ENCODE measurements at places on chromosomes 4 and X.

DNA sequence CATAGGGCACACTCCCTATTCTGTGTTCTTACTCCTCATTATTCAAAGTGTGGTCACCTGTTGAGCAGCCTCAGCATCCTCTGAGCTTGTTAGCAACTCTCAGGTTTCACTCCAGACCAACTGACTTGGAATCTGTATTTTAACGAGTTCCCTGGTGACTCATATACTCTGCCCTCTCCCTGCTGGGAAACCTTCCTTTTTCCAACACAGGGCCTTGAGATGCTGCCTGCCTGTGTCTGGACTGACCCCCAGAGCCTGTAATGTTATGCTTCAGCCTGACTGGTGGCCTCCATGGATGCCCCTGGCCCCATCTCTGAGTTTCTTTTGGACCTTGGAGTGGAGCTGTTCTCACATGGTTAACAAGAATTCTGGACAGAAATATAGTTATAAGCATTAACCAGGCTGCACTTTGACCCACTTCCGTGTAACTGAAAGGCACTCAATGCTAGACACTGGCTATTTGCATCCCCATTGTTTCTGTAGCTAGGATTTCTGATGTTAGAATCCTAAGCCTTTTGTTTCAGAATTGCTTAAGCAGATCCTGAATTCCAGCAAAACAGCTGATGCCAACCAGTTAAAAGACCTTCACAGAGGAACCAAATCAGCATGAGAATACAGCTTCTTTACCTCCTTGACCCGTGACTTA is 262.6 kb downstream of the STIM2 start:
- no peak for DNase-seq

DNA sequence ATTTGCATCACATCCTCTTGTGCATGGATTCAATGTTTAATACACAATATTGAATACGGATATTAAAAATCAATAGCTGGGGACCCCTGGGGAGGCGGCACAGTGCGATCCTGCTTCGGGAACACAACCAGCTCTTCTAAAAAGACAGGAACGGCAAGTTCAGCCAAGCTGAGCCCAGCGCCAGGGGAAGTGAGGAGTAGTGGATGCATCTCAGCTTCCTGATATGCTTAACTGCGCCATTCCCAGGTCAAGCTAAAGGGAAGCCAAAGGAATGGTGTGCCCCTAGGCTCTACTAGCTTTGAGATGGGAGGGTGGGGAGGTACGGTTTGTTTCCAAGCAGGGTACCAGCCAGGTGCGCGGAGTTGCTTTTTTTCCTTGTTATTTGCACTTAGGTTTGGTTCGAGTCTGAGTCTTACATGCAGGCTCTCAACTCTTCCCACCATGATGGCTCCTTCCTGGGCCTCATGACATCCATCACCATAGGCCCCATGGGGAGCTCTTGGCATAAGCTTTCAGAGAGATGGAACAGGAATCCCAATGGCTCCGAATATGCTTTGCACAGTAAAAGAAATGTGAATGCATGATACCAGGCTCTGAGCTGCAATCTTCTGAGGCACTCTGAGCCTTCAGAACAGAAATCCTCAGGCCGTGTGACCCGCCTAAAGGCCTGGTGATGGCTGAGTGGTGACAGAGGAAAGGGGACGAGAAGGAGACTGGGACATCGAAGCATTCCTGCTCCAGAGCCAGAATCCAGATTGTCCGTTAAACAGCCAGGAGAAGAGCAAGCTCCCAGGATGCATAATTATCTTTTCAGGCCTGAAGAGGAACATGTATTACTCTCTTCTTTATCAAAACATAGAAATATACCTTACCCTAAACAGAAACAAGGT is 51.8 kb upstream of the BCOR start:
- no peak for DNase-seq

DNA sequence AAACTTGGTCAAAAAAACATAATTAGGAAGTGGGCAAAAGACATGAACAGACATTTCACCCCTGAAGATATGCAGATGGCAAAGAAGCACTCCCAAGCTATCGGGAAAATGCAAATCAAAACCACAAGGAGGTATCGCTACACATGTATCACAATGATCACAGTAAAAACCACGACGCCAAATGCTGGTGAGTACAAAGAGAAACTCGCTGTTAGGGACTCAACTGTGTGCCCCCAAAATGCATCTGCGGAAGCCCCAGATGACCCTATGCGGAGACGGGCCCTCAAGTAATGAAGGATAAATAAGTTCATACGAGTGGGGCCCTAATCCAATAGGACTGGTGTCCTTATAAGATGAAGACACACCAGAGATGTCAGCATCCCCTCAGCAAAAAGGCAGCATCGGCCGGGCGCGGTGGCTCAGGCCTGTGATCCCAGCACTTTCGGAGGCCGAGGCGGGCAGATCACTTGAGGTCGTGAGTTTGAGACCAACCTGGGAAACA is 10.2 kb downstream of the GAK start:
- no peak for DNase-seq

DNA sequence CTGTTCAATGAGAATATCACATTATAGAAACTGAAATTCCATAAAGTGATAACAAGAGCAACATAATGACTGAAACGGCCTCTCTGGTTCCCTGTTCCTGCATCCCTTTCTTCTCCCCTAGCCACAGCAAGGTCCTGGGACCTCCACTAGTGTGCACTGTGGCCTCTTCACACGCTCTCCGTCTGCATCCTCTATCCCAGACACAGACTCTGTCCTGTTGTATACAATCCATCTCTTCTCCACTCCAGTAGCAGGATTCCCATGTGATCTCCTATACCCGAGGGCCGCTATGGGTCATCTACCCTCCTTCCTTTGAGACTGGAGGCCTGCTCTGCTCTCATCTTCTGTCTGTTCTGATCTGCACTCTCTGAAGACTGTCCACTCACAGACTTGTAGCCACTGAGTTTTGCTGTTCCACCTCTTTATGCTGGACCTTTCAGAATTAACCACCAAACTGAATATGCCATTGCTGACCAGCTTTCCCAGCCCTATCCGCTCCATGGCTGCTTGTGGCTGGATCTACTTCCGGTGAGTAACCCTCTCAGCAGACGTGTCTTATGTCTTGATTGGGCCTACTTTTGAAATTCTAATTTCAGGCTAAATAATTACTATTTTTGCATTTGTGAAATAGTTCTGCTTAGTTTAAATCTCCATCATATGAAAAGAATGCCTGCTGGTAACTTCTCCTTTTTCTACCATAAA is 105.1 kb upstream of the NAP1L5 start:
- no peak for DNase-seq

DNA sequence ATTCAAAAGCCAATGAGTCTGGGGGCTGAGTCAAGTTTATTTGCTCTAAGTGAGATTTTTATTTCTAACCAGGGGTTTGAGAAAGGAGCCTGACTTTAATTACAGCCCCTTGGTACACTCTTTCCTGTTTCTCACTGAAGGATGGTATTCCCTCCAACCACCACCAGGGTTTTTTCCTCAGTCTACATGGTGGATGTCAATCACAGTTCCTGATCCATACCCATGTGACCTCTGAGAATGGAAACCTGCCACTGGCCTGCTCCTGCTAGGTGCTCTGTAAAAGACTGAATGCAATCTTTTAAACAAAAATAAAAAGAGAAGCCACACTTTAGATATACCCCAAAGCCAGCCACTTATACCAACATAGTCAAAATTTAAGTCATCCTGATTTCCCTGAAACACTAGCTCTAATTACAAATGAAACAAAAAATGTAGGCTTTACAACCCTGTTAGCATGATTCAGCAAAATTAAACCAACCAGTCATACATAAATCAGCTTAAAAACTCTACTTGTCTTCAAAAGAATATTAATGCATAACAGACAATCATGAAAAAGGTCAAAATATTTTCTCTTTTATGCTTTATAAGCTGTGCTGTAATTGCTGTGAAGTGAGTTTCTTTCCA is 112.1 kb upstream of the NWD2 start:
- no peak for DNase-seq

GRCh38 chr4:38461342-38461741 is 202.7 kb upstream of the KLF3 start:
- DNase-seq = no peak

- DNase-seq = no peak
Measured at GRCh38 chr4:72330381-72330780, 238.6 kb downstream of the ADAMTS3 start.

DNA sequence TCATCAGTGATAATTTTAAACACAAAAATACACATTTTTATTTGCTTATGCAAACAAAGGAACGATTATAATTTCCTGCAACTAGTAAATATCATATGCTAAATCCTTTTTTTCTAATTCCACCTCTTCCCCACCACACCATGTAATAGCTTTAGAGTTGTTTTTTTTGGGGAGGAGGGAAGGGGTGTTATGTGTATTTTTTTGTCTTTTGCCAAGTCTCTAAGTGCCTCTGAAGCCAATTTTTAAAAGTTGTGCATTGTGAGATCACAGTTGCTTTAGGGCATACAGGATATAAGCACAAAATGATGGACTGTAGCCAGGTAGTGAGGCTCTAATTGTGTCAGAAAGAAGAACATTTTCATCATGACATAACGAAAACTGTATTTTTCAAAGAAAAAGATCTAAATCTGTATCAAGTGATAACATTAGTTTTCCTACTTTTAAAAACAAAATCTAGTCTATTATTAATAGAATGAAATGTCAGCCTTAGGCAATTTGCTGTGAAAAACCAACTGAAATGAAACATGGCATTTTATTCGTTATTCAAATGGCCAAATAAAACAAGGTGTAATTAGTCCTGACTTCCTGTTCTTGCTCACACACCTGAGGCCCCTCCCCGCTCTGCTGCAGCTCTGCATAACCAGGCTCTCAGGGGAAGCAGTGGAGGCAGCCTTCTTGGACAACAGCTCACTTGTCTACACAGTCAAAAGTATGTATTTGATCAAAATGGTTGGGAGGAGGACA is 157.4 kb downstream of the PALLD start:
- no peak for DNase-seq

DNA sequence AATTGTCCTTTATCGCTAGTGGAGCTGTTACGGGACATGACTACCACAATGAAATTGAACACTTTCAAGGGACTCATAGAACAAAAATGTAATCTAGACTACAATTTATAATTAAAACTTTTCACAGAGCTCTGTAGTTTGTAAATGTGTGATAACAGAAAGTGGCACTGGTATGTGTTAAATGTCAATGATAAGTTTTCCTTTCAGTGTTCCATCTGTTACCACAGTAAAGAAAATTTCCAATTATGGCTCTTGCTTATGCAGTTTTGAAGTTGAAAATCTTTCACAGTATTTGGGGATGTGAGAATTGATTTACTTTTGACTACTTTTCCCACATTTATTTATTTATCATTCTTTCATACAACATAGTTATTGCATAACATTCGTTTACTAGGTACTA is 40.1 kb upstream of the GUCY1A1 start:
- no peak for DNase-seq

GRCh38 chr4:90234916-90235547 is 107.8 kb downstream of the CCSER1 start:
- DNase-seq = no peak

- no peak for DNase-seq
Measured at GRCh38 chr4:5812506-5813229, 80.2 kb downstream of the CRMP1 start.

DNA sequence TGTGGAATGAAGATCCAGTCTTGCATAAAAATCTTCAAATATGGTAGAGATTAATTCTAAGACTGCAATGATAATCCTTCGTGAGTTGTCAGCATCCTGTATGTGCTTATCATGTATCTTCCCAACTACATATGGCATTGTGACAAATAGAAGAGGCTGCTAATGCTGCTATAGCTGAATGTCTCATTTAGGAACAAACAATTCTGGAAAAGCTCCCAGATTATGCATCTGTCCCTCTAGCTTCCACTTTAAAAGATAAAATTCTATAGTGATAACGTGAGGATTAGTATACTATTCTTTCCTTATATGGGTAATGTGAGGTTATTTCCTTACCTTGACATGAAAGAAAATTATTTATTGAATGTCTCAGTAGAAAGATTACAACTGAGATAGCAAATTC is 930.9 kb downstream of the DMD start:
- no peak for DNase-seq

- DNase-seq = no peak
Measured at GRCh38 chrX:25015486-25016360, at the start of gene ARX. Gene ARX, minus strand, starts transcription at chrX:25015965. Its CDS starts 228 bp downstream, at chrX:25015737.

DNA sequence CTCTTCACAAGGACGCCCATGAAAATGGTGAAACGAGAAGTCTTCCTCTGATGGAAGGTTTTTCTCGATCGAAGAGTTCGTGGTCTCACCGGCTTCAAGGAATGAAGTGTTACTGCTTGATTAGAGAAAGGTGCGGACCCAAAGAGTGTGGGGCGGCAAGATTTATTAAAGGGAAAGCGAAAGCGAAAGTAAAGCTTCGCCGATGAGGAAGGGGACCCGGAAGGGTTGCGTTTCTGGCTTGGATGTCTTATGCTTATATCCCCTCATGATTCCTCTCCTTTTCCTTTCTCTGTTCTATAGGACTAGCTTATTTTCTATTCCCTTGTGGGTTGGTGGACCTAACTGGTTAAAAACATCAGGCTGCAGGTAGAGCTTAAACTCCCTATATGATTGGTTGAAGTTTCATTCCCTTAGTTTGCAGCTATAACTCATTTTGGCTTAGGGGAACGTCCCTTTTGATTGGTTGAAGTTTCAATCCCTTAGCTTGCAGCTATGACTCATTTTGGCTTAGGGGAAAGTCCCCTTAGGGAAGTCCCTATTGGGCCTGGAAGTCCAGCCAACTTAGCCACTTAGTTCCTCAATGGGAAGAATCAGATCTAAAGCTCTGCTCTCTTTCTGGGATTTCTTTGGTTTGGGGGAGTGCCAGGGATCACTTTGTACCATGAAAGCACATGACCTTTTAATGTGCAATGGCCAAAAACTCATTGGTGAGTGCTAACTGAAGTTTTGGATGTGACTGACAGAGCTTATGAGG is 1025.0 kb upstream of the PCDH10 start:
- no peak for DNase-seq

GRCh38 chr4:86054286-86055032 is 305.4 kb downstream of the MAPK10 start:
- no peak for DNase-seq

DNA sequence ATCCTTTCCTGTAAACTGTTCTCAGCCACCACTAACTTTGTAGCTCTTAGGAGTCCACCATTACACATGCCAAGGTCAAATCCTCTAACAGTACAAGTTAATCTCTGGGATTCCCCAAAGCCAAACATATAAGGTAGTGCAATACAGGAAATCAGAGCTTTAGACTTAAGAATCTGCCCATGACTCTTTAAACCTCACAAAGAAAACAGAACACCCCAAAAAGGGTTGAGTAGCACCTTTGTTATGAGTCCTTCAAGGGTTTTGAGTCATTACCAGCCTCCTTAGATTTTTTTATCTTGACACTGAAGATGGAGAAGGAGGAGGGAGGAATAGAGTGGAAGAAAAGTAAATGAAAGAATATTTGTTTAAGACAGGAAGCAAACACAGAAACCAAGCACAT is 243.9 kb upstream of the SPANXN1 start:
- DNase-seq = no peak

GRCh38 chr4:118351851-118352827 is 664 bp downstream of the PRSS12 start:
- no peak for DNase-seq

GRCh38 chr4:177339477-177340374 is 30.1 kb downstream of the NEIL3 start:
- DNase-seq = no peak
